ENCODE measurements at places on chromosomes 16 and 17.

DNA sequence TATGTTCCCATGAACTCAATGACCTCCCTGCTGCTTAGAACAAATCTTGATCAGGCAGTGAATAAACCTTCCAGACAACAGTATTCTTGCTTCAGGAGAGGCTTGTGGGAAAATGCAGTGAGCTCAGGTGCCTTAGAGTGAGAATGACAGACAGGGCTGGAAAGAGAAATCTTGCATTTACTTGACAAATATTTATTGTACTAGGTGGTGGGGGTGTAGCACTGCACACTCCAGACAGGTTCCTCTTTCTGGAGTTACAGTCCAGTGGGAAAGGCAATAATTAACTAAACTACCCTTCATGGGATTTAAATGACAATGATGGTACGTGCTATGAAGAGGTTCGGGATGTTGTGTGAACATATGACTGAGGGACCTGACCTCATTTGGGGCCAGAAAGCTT, 182.9 kb downstream of the SHISA9 start:
- DNase-seq: no peak

DNA sequence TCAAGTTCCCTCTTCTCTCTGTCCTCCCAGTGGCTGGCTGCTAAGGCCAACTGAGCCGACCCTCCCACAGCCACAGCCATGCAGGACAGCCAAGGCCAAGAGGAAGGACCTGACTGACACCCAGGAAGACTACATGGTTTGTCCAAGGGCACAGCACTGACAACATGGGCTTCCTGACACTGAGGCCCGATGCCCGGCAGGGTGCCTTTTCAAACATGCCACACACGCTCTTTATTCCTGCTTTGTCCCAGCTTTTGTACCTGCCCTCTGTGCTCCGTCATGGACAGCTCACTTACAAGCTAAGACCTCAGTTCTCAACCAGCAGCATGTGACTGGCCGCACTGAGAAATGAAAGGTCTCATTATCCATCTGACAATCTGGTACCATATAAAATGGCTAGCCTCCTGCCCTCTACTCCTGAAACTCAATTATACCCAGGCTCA, 45.8 kb downstream of the TEX2 start:
- no peak for DNase-seq

GRCh38 chr16:30721606-30722005, 22.6 kb downstream of the SRCAP start:
- no peak for DNase-seq

DNA sequence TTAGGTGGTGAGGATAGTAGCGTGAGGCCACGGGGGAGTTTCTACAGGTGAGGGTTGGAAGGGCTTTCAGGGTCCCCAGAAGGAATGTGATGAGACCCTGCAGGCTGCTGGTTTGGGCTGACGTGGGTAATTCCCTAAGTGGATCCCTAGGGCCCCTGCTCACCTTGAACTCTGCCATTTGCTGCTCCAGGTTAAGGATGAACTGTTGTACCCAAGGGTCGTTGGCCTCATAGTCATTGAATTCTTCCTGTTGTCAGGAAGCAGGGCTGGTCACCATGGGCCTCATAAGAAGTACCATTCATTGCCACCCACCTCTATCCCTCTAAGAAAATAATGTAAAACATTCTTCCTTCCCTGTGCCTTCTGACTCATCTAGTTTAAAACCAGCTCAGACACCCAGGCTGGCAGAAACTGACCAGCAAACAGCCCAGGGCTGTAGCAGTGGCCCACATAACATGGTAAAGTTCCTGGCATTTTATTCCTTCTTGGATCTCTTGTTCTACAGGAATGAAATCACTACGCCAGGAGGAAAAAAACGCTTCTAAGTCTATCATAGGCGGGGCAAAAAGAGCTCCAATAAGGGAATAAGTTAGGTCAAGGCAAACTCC, 27.6 kb downstream of the FCSK start:
- DNase-seq: no peak

GRCh38 chr17:28487881-28488532, 14.6 kb downstream of the SLC13A2 start:
- peak; percentile 47 for DNase-seq

GRCh38 chr16:82070656-82071369, 35.8 kb downstream of the HSD17B2 start:
- no peak for DNase-seq

DNA sequence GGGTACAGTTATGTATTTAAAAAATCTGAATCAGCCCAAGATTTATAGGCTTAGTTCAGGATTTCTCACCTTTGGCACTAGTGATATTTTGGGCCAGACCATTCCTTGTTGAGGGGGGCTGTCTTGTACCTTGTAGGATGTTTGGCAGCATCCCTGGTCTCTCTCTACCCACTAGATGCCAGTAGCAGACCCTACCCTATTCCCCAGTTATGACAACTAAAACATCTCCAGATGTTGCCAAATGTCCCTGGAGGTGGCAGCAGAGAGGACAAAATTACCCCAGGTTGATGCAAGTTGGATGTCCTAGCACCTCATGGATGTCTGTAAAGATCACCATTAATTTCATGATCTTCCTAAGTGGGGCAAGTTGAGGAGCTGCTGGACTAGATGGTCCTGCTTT, 45.8 kb downstream of the SYT17 start:
- DNase-seq: no peak

- no peak for DNase-seq
These were observed 73.3 kb downstream of the RPH3AL start for GRCh38 chr17:279331-279730.

GRCh38 chr17:78805301-78805700, 23.2 kb upstream of the CYTH1 start:
- no peak for DNase-seq

DNA sequence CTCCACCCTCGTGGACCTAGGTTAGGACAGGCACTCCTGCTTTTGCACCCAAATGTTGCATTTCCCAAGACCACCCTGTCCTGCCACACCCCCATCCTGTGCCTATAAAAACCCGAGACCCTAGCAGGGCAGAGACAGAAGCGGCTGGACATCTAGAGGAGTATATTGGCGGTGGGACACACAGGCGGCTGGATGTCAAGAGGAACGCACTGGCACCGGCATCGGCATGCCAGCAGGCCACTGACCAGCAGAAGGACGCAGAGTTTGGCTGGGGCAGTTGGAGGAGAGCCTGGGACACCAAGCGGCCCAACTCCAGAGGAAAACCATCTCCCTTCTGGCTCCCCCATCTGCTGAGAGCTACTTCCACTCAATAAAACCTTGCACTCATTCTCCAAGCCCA, 14.7 kb upstream of the WFIKKN2 start:
- no peak for DNase-seq

- DNase-seq: no peak
These were observed 113.2 kb upstream of the MAF start for GRCh38 chr16:79713609-79714309.

DNA sequence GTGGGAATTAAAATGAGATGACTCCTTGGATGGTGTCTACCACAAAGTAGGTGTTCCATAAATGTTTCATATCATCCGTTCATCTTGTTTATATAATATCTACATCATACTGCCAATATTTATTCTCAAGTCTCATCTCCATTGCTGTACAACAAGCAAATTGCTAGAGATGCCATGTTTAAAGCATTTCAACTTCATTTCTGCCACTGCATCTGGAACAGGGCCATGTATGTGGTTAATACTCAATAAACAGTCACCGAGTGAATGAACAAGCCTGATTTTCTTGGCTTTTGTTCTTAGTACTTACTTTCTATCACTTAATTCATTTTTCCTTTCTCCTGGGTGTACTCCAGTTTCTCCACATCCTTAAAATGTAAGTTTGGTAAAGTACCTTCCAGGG, 107.6 kb downstream of the KCNJ2 start:
- no peak for DNase-seq

GRCh38 chr17:53749178-53749577, 73.5 kb upstream of the KIF2B start:
- DNase-seq: peak; percentile 37

GRCh38 chr17:34257299-34257985, 2.4 kb downstream of the CCL2 start:
- no peak for DNase-seq

- no peak for DNase-seq
These were observed 523.2 kb downstream of the MAF start for GRCh38 chr16:79077346-79077745.

DNA sequence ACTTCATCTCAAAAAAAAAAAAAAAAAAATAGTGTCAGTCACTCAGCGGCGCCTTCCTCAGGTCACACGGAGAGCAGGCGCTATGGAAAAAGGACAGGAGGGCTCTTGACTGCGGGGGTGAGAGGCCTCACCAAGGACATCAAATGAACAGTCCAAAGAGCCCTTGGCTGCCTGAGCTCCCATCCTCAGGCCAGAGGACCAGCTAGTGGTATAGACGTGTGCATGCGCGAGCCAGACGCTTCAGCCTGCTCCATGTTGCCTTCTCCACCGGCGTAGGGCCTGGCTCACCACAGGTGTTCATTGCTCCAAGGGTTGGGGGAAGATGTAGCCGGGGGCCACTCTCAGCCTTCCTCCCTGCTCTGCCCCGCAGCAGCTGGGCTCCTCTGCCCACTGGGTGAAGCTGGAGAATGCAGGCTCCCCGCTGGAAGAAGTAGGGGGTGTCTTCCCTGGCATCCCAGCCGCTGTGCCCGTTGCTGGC, 65.8 kb upstream of the PLCG2 start:
- peak; percentile 68 for DNase-seq

- peak; percentile 25 for DNase-seq
These were observed 6.8 kb upstream of the WBP2 start for GRCh38 chr17:75861927-75862317.

GRCh38 chr16:19876501-19877059, 8.1 kb downstream of the GPRC5B start:
- no peak for DNase-seq

- DNase-seq: peak; percentile 46
These were observed 84.5 kb downstream of the SOX9 start for GRCh38 chr17:72205357-72205756.

DNA sequence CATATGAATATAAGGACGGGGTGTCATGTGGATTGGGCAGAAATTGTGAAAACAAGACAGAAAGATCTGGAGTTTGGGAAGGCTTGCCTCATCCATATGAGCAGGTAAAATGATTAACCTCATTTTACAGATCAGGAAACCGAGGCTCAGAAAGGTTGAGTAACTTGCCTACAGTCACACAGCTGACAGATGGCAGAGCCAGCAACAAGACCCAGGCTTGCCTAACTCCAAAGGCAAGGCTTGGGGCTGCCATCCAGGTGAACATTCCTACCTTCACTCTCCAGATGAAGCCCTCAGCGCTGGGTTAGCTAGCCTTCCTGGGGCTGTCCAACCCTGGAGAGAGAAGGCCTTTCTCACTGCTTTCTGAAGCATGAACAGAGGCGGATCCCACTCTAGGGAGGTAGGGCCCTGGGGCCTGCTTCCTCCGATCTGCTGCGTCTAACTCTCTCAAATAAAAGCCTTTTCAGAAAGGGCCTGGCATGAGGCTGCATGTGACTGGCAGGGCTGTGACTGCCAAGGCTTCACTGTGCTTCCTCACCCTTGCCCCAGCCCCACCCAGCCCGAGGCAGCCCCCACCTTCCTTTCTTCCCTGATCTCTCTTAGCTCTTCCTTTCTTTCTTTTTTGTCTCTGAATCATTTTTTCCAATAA, 107.8 kb downstream of the GNAO1 start:
- no peak for DNase-seq

DNA sequence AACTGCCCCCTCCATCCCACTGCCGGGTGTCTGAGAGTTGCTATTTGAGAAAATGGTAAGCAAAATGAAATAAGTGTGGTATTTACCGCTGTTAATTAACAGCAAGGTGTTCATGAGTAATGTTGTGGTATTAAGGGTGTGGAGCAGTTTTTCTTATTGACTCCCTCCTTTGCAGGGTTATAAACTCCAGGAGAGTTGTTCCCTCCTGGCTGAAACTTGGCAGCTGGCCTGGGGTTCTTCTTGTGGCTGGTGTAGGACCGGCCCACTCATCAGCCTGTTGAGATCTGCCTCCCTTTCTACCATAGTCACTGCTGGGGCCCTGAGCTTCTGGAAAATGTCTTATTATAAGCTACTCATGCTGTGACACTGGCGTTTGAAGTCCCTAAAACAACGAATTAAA, 128.6 kb downstream of the SOX9 start:
- no peak for DNase-seq

DNA sequence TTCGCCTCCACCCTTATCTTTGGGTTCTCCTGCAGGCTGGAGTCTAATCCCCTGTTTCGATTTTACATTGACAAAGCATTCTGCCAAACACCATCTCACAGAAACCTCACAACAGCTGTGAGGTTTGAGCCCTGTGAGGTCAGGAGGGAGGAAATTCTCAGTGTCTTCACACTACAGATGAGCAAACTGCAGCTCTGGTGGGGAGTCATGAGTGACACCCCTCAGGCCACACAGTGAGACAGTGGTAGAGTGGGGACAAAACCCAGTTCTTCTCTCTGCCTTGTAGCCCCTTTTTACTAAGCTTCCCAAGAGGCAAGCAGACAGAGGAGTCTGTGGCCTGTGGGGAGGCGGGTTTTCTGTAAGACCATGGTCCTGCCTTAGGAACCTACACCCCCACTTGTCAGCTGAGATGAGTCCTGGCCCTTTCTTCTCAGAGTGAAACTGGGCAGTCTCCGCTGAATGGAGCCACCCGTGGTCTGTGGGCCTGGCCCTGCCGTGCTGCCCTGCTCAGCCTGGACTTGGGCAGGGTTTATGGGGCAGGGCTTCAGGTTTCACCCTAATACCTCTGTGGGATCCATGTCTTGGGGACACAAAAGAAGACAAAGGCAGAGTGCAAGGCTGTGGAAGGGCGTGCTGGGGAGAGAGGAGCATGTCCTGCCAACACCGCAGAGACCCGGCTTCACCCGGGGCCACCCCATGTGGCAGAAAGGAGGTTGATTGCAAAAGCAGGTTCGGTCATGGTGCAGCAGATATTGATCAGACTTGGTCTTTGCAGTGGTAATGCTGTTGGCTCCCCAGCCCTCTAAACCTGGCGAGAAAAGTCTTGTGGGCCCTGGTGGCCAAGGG, 59.0 kb downstream of the ABR start:
- no peak for DNase-seq

DNA sequence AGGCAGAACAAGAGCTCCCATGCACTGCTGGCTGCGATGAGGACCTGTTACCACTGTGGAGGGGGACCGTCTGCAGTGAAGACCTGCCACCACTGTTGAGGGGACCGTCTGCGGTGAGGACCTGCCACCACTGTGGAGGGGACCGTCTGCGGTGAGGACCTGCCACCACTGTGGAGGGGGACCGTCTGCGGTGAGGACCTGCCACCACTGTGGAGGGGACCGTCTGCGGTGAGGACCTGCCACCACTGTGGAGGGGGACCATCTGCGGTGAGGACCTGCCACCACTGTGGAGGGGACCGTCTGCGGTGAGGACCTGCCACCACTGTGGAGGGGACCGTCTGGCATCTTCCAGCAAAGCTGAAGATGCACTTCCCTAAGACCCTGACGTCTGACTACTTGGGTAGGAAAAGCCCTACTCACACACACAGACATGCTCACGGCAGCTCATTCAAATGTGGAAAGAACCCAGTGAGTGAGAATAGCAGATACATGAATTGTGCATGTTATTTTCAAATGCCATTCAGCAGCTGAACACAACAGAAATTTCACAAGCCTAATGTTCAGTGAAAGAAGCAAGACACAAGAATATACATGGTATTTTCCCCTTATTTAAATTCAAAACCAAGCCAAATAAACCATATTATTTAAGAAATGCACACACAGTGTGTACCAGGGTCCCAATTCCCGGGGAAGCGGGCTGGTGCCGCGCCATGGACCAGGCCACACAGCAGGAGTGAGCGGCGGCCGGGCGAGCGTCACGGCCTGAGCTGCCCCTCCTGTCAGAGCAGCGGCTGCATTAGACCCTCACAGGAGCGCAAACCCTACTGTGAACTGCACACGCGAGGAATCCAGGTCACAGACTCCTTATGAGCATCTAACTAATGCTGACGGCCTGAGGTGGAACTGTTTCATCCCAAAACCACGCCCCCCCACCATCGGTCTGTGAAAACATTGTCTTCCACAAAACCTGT, 64.2 kb upstream of the METRNL start:
- DNase-seq: peak; percentile 28

Measured in H7 (cell line).